ENCODE measurements at places on chromosomes 11 and 22.

DNA sequence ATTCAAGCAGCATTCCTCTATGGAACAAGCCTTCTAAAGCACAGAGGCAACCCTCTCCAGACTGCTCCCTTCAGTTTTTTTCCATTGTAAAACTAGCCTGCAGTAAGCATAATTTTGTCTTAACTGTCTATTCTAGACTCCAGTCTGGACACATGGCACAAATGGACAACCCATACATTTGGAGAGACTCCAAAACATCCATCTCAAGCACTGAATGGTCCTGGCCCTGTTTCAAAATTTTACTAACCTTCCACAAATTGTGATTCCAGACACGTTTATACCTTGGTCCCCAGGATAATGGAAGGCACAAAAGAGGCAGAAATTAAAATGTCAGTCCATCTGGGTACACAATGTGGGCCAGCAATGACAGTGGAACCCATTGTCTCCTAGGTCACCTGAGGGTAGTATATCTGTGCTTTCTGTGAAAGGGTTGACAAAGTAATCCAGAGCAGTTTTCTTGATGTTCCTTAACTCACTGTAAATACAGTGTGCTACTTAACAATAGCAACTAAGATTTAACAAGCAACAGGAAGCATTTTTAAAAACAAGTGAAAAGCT lies 16.2 kb upstream of the SESN3 start:
- DNase-seq = no peak

GRCh38 chr11:34337016-34337415 lies 20.8 kb downstream of the ABTB2 start:
- DNase-seq = no peak

DNA sequence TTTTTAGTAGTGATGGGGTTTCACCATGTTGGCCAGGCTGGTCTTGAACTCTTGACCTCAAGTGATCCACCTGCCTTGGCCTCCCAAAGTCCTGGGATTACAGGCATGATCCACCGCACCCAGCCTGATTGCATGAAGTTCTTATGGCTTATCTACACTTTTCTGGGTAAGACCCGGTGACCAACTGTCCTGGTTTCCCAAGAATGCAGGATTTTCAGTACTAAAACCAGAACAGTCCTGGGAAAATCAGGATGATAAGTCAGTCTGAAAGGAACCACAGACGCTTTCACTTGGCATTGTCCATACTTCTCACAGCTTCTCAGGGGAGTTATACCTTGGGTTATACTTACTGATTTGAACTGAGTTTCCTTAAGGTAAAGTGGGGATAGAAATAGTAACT lies 1.4 kb upstream of the BPIFC start:
- no peak for DNase-seq

DNA sequence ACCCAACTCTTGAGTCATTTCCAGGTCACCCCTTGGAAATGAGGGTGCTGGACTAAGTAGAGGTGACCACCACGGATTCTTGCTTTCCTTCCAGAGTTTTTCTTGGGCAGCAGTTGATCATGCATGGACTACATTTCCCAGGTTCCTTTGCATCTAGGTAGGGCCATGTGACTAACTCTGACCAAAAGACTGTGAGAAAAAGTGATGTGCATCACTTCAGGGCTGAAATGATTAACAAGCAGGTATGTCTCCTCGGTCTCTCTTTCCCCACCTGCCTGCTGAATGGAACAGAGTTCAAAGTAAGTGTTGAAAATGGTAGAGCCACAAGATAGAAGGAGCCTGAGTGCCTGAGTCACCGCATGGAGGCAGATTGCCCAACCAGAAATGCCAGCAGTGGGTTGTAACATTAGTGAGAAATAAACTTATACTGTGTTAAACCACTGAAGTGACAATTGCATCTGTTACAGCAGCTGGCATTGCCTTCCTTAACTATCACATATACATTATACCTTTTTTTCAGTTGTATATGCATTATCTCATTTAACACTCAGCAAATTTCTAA lies 113.5 kb downstream of the MN1 start:
- no peak for DNase-seq

- no peak for DNase-seq
Observed at GRCh38 chr11:90884181-90884580, 661.3 kb upstream of the CHORDC1 start.

DNA sequence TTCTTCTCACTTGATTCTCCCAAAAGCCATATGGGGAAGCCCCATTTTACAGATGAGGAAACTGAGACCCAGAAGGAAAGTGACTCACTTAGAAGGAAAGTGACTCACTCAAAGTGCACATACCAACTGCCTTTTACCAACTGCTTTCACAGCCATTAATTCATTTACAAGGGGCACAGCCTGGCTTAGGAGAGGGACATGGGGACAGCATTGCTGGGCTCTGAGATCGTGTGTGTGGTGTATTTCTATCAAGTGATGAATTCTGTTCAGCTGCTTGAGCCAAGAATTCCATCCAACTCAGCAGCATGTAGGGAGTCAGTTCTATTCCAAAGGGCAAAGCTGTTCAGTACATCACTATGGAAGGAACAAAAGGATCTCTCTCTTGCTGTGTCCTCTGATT lies 23.5 kb upstream of the PAK1 start:
- DNase-seq = no peak

All from GM04504 (cell line).